ENCODE measurements at places on chromosomes 2 and 18.

- peak; percentile 97 for DNase-seq
These were observed at the start of gene NHEJ1 for GRCh38 chr2:219160186-219161017. Gene NHEJ1 (minus strand): TSS chr2:219160815. CDS start chr2:219158362, 2,453 bp downstream.

DNA sequence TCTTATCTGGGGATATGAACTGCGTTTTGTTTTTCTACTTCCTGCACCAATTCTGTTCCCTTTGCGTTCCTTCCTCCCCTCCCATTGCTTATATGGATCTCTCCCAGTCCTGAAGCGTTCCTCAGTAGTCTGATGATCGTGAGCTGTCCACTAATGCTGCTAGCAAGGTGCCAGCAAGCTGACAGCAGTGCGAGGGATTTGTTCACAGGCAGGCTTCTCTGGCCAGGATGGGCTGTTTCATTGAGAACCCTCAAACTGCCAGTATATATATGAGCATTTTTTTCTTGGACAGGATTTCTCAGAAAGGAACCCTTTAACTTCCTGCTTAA, 40.1 kb downstream of the GTF3C3 start:
- no peak for DNase-seq

GRCh38 chr2:16043192-16043591, 102.8 kb downstream of the MYCN start:
- DNase-seq = no peak

- no peak for DNase-seq
These were observed 137.1 kb downstream of the INO80D start for GRCh38 chr2:205948883-205949282.

DNA sequence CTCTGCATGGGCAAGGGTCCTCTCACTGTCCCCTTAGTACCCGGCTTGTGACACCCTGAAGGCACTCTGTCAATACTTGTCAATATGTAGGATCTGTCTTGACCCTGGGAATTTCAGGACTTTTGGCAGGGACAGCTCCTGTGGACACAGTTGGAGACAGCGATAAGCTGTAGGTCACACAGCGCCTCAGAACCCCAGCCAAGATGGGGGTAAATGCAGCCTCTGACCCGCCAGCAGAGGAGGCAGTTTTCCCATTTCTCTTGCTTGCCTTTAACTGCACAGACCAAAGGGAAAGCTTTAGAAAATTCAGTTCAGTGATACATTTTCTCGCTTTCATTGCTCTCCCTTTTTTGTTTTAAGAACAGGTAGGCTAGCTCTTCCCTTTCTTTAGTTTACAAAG, 54.8 kb upstream of the KLHL29 start:
- no peak for DNase-seq

- DNase-seq = no peak
These were observed 101.4 kb downstream of the MYO5B start for GRCh38 chr18:50093366-50094064.

- no peak for DNase-seq
These were observed 48.1 kb downstream of the KCNE4 start for GRCh38 chr2:223100061-223100511.

GRCh38 chr2:127118467-127118866, 11.5 kb upstream of the BIN1 start:
- no peak for DNase-seq

GRCh38 chr2:25313711-25314513, 27.8 kb downstream of the DNMT3A start:
- peak; percentile 69 for DNase-seq

- DNase-seq = no peak
These were observed 40.7 kb downstream of the TMEM163 start for GRCh38 chr2:134677856-134678756.

DNA sequence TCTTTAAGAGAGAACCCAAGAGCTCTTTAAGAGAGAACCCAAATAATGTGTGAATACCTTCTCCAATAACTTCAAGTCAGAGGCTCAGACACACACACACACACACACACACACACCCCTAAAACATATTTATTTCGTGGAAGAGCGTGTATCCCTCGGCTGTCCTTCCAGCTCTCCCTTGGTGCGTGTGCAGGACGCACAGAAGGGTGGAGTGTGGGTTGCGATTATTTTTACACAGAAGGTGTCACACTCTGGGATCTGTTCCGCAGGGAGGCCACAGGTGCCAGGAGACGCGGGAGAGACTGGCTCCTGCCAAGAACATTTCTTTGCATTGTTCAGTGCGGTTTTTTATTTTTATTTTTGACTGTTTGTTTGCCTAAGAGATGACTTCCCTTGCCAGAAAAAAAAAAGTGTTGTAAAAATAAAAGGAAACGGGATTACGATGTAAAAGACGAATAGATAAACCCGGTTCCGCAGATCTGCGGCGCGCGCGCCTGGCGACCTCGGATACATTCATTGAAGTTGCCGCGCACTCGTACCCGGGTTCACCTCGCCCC, 47.3 kb upstream of the ATP6V1B1 start:
- DNase-seq = no peak

GRCh38 chr2:149924028-149924427, 336.5 kb upstream of the MMADHC start:
- DNase-seq = no peak

DNA sequence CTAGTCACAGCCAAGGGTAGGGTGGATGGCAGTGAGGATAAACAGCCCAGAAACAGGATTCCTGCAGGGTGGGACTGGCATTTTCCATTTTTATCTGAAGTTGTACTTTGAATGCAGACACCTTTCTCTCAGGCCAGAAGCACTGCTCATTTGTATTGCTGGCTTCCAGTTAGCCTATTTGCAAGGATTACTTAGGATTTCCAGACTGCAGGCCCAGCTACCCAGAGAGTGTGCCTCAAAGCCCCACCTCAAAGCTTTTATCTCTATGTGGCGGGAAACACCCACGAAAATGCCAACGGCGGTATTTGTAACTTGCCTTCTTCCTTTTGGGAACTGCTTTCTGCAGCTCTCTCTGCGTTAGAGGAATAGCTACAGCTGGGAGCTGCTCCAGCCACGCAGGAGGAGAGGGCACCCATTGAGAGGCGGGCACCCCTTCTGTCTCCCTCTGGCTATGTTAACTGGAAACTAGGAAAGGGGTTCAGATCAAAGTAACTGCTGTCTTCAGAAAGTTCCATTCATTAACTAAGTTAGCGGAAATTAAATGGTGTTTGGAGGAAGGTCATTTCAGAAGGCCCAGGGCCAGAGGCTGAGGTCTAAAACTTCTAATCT, 144.9 kb downstream of the TGIF1 start:
- peak; percentile 78 for DNase-seq

DNA sequence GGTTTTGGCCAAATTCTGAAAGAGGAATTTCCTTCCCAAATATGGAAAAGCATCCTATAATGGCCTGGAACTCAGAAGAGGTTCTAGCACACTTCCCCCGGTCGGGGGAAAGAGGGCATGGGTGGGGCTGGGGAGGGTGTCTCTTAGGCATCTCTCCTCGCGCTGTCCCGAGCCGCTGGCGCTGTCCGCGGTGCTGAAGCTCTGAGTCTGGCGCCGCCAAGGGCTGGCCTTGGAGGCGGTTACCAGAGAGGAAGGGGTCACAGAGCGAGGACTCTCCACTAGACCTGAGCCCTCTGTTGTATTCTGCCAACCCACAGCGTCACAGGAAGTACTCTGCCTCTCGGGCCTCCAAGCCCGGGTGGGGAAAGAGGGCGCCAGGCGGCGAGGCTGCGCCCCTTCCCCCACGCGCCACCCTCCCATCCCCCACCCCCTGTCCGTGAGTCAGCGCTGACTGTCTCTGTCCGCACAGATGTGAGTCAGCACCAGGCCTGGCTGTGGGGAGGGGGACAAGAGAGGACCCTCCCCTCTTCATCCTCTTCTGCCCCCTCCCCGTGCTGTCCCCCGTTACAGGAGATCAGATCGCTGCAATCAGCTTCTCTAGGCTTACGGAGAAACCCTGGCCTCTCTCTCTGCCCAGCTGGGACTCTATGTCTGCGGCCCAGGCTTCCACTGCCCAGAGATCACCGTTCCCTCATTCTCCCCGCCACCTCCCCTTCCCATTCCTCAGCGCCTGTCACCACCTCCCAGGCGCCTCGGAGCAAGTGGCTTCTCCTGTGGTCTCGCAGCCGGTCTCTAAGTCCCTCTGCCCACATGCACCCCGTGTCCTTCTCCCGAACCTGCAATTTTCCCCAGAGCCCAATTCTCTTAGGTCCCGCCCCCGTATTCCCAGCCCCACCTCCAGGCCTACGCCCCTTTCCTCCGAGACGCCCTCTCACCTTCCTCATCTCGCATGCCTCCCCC, 779 bp downstream of the PTPRN start:
- DNase-seq = peak; percentile 85

DNA sequence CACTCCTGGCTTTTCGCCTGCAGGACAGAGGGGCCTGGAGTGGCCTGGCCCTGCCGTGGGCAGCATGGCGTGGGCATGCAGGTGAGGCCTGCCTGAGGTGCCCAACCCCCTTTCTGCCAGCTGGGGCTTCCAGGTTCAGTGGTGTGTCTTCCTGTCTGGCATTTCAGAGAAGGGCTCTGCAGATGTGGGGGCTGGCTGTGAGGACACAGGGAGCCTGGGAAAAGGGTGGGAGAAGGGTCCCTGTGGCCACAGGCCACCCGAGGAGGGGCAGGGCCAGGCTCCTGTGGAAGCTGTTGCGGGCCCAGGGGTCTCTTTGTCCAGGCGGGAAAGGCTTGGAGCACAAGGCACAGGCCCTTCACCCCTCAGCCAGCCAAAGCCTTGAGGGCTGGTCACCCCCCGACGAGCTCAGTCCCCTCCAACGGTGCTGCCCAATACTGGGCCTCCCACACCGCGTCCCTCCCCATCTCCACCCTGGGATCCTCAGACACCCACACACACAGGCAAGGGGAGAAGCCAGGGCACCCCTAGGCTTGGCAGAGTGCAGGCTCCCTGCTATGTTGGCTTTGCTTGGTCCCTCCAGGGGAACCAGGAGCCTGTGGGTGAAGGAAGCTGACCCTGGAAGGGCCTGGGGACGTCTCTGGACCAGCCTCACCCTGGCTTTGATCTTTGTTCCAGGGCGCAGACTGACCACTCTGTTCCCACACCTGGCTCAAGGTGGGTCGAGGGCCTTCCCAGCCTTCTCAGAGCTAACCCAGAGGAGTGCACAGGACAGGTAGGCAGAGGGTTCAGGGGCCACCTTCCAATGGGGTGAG, 3.7 kb upstream of the AQP12A start:
- DNase-seq = no peak

- DNase-seq = no peak
These were observed 148.7 kb downstream of the CABLES1 start for GRCh38 chr18:23283916-23284430.
